ENCODE measurements at places on chromosomes 4 and X. TPM values are rescaled to one million over a fixed set of nuclear protein-coding genes. Genes with fewer than 3 reads are reported as not detected.

PNPLA4 gene
- total RNA-seq: 16.0 TPM

SPANXB1 gene
- total RNA-seq: not detected

TCEAL6 gene
- not detected for total RNA-seq

SPATA4 gene
- total RNA-seq: 0.15 TPM

MAGEC2 gene
- not detected for total RNA-seq

KLKB1 gene
- not detected for total RNA-seq

RTL3 gene
- 0.29 TPM for total RNA-seq

CT45A1 gene
- total RNA-seq: not detected

HERC5 gene
- total RNA-seq: 6.0 TPM

PNMA6F gene
- not detected for total RNA-seq

RASL11B gene
- 0.66 TPM for total RNA-seq

HHIP gene
- total RNA-seq: 0.29 TPM

RBM46 gene
- total RNA-seq: 0.15 TPM

LRCH2 gene
- 6.9 TPM for total RNA-seq

F8A1 gene
- total RNA-seq: 8.3 TPM
